ENCODE measurements at places on chromosomes 16 and 17.

DNA sequence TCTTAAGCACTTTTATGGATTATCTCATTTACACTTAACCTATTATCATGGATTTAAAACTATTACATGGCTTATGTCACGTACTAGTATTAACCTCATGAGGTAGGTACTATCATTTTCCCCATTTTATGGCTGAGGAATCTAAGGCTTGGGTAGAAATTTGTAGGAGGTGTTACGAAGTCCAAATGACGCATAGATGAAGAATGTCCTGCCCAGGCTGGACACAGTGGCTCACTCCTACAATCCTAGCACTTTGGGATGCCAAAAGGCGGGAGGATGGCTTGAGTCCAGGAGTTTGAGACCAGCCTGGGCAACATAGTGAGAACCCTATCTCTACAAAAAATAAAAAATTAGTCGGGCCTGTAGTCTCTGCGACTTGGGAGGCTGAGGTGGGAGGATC lies 4.8 kb upstream of the C1QL1 start:
- no peak for DNase-seq

DNA sequence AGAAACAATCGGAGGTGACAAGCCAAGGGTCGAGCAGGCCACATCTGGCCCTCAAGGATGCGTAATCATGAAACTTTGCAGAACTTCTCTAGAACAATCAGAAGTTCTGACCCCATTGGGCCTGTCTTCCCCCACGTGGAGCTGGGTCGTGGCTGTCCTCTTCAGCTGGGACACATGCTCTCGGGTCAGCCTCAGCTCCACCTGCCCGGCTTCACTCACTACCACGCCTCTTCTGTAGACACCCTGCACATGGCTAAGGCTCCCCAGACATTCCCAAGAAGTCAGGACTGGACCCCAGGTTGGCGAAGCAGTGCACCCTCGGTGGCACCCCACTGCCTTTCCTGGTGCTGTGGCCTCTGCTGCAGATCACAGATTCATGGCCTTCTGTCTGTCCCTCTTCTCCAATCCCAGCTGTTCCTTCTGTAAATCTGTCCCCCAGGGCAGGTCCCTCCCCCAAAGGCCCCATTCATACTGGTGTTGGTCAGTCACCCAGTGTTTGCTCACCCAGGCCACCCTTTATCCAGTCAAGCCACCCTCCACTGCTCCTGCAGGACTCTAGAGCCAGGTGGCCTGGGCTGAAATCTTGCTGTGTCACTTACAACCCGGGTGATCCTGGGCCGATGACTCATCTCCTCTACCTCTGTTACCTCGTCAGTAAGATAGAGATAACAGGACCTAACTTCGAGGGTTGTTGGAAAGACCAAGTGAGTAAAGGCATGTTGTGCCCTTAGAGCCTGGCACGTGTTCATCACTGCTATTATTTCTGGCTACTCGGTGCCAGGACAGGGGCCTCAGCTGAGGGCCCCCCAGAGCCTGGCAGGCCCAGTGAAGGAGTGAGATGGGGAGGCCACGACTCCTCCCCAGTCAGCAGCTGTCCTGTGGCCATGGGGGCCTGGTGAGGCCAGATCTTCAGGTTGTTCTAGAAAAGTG lies 1.4 kb upstream of the SLC5A11 start:
- DNase-seq = no peak

GRCh38 chr16:89320782-89321501 lies 103.4 kb downstream of the ZNF778 start:
- no peak for DNase-seq

GRCh38 chr16:55083052-55083451 lies 152.4 kb downstream of the IRX5 start:
- no peak for DNase-seq

DNA sequence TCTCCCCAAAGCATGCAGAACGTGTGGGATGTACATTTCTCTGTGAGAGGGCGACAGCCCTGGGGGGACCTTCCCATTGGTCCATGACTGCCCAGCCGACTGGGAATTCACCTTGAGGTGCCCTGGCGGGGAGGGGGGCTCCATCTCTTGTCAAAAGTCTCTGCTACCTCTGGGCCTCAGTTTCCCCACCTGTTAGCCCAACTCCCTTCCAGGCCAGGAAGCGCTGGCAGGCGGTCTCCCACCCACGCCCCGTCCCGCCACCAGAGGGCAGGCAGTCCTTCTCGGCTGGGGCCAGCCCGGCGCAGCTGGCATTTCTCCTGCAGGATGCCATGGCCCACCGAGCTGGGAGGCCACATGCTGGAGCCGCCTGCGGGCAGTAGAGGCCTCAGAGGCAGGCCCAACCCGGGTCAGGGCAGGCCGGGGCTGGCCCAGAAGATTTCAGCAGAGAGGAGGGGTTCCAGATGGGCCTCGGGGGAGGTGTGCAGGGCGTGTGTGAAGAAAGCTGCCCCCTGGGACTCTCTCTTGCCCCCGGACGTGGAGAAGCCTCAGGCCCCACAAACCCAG lies 16.6 kb downstream of the CD7 start:
- no peak for DNase-seq

GRCh38 chr17:65183736-65184135 lies 46.6 kb downstream of the RGS9 start:
- DNase-seq = no peak

DNA sequence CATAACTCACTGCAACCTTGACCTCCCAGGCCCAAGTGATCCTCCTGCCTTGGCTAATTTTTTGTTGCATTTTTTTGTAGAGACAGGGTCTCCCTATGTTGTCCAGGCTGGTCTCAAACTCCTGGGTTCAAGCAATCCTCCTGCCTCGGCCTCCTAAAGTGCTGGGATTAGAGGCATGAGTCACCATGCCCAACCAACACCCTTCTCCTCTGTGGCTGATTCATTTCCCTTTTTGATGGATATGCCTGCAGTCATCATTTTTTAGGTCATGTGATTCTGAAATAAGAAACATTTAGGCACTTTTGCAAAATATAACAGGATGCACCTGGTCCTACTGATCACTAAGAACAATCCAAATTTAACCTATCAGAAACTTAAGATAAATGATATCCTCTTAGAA lies 44.0 kb upstream of the YPEL2 start:
- DNase-seq = no peak

GRCh38 chr16:14199624-14200023 lies 128.5 kb downstream of the MRTFB start:
- DNase-seq = no peak

GRCh38 chr16:27106305-27106704 lies 39.6 kb downstream of the C16orf82 start:
- no peak for DNase-seq

DNA sequence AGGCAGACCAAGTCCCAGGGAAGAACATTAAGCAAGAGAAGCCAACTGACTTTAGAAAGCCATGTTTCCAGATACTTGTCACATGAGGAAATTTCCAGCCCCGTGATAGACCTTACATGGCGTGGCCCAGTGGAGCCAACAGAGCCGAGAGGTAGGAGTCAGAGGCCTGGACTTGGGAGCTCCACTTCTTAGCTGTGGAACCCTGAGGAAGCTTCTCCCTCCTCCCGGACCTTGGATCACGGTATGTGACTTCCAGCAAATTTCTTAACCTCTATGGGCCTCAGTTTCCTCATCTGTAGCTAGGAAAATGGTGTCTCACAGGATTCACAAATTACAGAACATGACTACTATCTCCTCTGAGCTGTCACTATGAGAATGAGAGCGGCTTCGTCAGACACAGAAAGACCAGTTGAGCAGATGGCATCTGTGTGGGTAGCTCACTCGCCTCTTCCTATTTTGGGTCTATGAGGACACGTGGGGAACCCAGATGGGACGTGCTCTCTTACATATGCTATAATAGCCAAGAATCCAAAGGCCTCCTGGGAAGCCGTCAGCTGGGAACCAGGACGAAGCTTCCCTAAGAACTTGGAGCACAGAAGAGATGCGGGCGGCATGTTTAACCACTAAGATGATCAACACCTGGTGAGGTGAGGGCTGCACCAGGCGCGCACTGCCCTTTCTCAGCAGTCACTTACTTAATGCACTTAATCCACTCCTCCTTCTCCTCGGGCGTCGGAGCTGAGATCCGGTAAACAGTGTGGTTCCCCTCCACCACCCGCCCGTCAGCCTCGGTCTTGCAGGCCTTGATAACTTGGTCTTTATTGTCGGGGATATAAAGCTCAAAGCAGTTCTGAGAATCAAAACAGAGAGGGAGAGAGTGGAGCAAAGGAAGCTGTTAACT lies 102.3 kb downstream of the CYTH1 start:
- DNase-seq = no peak

DNA sequence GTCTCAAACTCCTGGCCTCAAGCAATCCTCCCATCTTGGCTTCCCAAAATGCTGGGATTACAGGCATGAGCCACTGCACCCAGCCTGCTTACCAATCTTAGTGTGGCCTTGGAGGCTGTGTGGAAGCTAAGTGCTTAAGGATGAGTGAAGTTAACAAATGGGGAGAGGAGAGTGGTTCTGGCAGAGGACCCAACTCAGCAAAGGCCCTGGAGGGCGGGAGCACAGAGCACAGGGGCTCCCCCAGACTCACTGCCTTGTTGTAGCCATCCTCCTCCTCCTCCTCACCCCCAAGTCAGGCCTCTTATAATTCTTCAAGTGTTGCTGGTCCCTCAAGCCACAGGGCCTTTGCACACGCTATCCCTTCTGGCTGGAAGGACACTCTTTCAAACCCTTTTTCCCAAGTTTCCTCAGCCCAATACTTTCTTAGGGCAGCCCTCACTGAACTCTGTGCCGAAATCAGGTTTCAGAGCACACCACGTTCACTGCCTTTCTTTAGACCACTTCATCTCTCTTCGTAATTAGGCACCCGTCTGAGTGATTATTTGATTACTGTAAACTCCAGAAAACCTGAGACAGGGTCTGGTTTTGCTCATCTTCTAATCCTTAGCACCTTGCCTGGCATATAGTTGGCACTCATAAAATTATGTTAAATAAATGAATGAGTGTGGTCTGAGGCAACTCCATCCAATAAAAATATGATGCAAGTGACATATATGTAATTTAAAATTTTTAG lies 23.4 kb downstream of the NGFR start:
- no peak for DNase-seq

- DNase-seq = no peak
Observed at GRCh38 chr17:77811521-77811920, 147.0 kb upstream of the TNRC6C start.

DNA sequence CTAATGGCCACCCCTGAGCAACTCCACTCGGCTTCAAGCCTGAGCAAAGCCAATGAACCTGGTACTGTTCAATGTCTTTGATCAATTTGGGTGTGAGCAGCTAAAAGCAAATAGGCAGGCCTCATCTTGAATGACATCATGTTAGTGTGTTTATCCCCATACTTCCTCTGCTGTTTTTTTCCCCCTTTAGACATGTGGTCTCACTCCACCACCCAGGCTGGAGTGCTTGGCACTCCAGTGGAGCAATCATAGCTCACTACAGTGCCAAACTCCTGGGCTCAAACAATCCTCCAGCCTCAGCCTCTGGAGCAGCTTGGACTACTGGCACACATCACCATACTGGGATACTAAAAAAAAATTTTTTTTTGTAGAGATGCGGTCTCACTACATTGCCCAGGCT lies 75.4 kb downstream of the ARHGAP17 start:
- no peak for DNase-seq

DNA sequence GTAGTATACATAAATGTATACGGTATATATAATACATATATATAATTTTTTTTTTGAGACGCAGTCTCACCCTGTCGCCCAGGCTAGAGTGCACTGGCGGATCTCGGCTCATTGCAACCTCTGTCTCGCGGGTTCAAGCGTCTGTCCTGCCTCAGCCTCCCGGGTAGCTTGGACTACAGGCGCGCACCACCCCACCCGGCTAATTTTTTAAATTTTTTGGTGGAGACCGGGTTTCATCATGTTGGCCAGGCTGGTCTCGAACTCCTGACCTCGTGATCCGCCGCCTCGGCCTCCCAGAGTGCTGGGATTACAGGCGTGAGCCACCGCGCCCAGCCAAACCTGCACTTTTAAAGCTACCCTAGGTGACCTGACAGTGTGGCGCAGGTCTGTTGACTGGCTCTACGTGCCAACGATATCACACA lies 745 bp downstream of the PAM16 start:
- DNase-seq = no peak

- no peak for DNase-seq
Observed at GRCh38 chr17:31283841-31284240, 13.2 kb downstream of the OMG start.

DNA sequence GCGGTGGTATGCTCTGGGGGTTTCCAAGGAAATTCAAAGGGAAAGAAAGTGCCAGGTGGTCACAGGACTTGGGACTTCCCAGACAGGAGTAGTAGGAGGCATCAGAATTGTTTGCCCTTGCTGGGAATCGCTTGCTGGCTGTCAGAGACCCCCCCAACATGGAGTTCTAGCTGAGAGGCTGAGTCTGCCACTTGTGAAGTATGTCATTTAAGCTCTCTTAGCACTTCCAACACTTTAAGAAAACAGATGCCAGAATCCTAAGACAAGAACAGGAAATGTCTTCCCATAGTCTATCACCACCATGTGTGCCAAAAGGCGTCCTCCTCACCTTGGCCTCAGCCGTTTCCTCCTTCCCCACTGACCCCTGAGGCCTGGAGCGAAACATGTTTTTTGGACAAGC lies 193.8 kb upstream of the IRX3 start:
- no peak for DNase-seq

- no peak for DNase-seq
Observed at GRCh38 chr17:76582660-76583059, 3.0 kb downstream of the ST6GALNAC2 start.

DNA sequence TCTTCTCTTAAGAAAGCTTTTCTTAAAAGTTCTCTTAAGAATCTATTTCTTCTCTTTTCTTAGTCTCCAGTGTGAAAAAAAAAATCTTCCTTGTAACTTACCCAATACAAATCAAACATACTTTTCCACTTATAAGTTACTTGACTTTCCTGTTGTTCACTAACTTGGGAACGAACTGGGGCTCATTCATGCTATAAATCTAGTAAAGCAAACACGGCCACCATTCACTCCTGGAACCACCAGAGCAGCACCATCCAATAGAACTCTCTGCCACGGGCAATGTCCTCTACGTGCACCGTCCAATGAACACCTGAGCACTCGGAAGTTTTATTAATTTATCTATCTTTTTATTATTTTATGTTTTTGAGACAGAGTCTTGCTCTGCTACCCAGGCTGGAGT lies 20.8 kb downstream of the SRP68 start:
- DNase-seq = no peak

- peak; percentile 86 for DNase-seq
Observed at GRCh38 chr17:21287703-21288449, 3.4 kb downstream of the MAP2K3 start.

DNA sequence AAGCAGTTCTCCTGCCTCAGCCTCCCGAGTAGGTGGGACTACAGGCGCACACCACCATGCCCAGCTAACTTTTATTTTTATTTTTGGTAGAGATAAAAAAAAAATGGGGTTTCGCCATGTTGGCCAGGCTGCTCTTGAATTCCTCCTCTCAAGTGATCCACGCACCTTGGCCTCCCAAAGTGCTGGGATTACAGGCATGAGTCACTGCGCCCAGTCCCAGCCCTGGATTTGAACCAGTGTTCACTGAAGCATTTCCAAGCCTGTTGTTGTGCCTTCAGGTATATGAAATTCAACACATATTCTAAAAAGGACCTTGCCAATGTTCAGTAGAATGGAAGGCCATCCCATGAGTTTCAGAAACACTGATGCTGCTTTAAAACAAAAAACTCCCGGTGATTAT lies 165.3 kb downstream of the SLC39A11 start:
- no peak for DNase-seq
